Bladder microvascular endothelial cell (primary cell): ENCODE measurements at places on chromosomes 7 and 10. TPM values are rescaled to one million over a fixed set of nuclear protein-coding genes. Genes with fewer than 3 reads are reported as not detected.

The NANOS1 gene
- total RNA-seq = 0.16 and 0.25 TPM in 2 replicates

The FAM241B gene
- total RNA-seq = 0.88 TPM in 1 of 2 replicates, not detected in the other

The TWIST1 gene
- total RNA-seq = 0.16 TPM in 1 of 2 replicates, not detected in the other

The CACNA2D1 gene
- 12.8 and 24.1 TPM in 2 replicates for total RNA-seq

The PSMG3 gene
- total RNA-seq = 15.0 and 25.1 TPM in 2 replicates

The HYAL4 gene
- 1.2 TPM in 1 of 2 replicates, not detected in the other for total RNA-seq

The TFEC gene
- total RNA-seq = 8.5 and 8.6 TPM in 2 replicates

The CDC14C gene
- total RNA-seq = not detected in 2 replicates

The GRM3 gene
- not detected in 2 replicates for total RNA-seq

The CAV2 gene
- 262 and 400 TPM in 2 replicates for total RNA-seq

The AKR1C8 gene
- 0.16 TPM in 1 of 2 replicates, not detected in the other for total RNA-seq

The HPSE2 gene
- total RNA-seq = not detected in 2 replicates

The ZNF212 gene
- total RNA-seq = 2.9 and 4.5 TPM in 2 replicates

The CYP26A1 gene
- 0.65 and 1.9 TPM in 2 replicates for total RNA-seq
